ENCODE measurements at places on chromosomes 11 and 22. TPM values are rescaled to one million over a fixed set of nuclear protein-coding genes. Genes with fewer than 3 reads are reported as not detected.

Gene KRTAP5-9
- not detected for total RNA-seq

Gene MIAT
- total RNA-seq: 66.5 TPM

Gene SLC22A12
- total RNA-seq: not detected

Gene OR10AG1
- total RNA-seq: not detected

GRCh38 chr11:14309425-14310192 is 49.4 kb downstream of the RRAS2 start:
- no peaks in the 10 kb centered on the region for H3K27me3 ChIP-seq
- no peak for DNase-seq
- H3K36me3 ChIP-seq: peaks cover 2% of the 10 kb centered on the region
- peaks cover 29% of the 10 kb centered on the region for H3K4me1 ChIP-seq

DNA sequence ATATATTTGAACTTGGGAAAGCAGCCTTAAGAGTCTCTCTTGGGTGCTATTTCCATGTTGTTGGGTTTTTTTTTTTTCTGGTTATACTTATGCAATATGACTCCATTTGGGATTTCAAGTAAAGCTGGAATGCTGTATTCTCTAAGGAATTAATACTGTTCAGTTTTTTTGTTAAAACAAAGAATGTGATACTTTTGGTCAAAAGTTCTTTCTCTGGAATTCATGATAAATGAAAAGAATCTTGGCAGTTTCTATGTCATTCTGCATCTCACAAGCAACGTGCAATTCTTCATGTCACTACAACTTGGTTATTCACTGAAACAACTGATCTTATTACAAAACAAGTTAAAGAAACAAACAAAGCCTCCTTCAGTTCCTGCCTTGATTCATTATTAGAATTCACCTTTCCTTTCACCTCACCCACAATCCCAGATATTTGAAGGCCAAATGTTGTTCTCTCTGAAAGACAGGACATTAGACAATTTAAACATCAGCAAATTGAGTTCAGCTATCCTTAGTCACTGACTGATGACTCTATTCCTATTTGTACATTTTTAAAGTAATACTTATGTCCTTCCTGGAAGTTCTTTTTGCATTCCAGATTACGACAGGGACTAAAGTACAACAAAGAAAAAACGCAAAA is 176.2 kb downstream of the SBF2 start:
- no peak overlapping the region for H3K4me3 ChIP-seq
- no peaks in the 10 kb centered on the region for H3K36me3 ChIP-seq
- H3K27me3 ChIP-seq: no peaks in the 10 kb centered on the region
- peaks cover 4% of the 10 kb centered on the region for H3K4me1 ChIP-seq
- H3K27ac ChIP-seq: no peak overlapping the region
- DNase-seq: no peak

DNA sequence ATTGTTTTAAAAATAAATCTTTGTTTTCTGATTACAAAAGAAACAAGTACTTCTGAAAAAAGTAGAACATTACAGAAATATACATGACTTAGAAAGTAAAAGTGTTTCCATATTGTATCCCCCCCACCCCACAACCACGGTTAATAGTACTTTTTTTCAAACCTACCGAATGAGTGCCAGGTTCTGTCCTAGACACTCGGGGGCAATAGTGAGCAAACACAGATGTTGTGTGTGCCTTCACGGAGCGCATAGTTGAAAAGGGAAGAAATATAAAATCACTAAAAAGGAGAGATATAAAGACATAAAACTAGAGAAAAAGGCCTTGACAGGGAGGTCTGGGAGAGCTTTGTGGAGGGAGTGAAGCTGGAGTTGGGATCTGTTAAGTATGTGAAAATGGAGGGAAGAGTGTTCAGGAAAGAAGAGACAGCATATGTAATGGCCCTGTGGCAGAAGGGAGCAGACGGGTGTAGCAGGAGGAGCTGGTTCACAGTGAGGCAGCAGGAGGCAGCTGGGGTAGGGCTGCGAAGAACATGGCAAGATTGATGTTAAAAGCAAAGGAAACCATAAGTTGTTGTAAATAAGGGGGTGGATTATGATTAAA is 42.1 kb upstream of the ALX4 start:
- no peak overlapping the region for H3K4me3 ChIP-seq
- H3K27me3 ChIP-seq: peaks cover 25% of the 10 kb centered on the region
- DNase-seq: no peak
- no peak overlapping the region for H3K27ac ChIP-seq
- H3K4me1 ChIP-seq: no peaks in the 10 kb centered on the region

GRCh38 chr11:32435152-32435480 is 223 bp downstream of the WT1 start:
- peaks cover 90% of the 10 kb centered on the region for H3K27me3 ChIP-seq
- no peak for DNase-seq
- no peak overlapping the region for H3K27ac ChIP-seq
- H3K4me1 ChIP-seq: peaks cover 23% of the 10 kb centered on the region
- peaks cover 2% of the 10 kb centered on the region for H3K36me3 ChIP-seq

- no peak overlapping the region for H3K27ac ChIP-seq
- H3K36me3 ChIP-seq: no peaks in the 10 kb centered on the region
- no peaks in the 10 kb centered on the region for H3K4me1 ChIP-seq
- DNase-seq: no peak
Measured at GRCh38 chr22:26974914-26975803, 317.8 kb downstream of the MIAT start.

- peak overlapping the region; percentile 79 for H3K27ac ChIP-seq
- H3K4me1 ChIP-seq: peaks cover 49% of the 10 kb centered on the region
- peak; percentile 90 for DNase-seq
- H3K4me3 ChIP-seq: peak overlapping the region; percentile 60
- H3K36me3 ChIP-seq: no peaks in the 10 kb centered on the region
- peaks cover 28% of the 10 kb centered on the region for H3K27me3 ChIP-seq
Measured at GRCh38 chr22:29308791-29309262, 2.4 kb downstream of the GAS2L1 start.

DNA sequence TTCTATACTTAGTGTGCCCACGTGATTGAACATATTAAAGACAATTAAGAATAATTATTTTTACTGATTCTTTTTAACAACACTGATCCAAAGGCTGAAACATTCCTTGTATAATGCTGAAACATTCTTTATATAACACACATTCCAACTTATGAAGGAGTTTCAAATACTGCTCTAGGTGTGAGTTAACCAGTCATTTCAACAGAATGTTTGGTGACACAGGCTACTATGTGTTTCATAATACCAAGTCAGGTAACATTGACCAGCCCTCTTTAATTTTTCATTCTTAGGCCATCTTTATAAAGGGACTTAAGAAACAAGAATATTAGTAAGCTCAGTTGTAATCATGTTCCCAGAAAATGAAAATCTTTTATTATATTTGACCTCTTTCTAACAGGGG is 136.6 kb downstream of the ELP4 start:
- H3K36me3 ChIP-seq: peaks cover 2% of the 10 kb centered on the region
- no peak overlapping the region for H3K27ac ChIP-seq
- H3K4me3 ChIP-seq: no peak overlapping the region
- H3K4me1 ChIP-seq: no peaks in the 10 kb centered on the region

DNA sequence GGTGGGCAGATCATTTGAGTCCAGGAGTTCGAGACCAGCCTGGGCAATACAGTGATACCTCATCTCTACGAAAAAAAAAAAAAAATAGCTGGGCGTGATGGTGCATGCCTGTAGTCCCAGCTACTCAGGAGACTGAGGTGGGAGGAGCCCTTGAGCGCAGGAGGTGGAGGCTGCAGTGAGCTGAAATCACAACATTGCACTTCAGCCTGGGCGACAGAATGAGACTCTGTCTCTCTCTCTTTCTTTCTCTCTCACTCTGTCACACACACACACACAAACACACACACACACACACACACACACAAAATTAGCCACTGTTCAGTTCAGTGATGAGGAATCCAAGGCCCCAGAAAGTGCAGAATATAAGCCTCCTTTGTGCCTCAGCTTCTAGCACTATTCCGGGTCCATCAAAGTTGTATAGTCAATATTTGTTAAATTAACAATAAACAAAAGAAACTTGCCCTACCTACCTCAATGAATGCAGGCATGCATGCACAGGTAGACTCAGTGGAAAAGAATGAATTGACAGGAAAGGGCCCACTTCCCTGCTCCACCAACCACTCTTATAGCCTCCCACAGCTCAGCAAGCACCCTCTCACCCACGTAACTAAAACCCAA is 3.9 kb upstream of the SMIM35 start:
- no peak overlapping the region for H3K4me3 ChIP-seq
- H3K4me1 ChIP-seq: no peaks in the 10 kb centered on the region
- no peak overlapping the region for H3K27ac ChIP-seq
- H3K36me3 ChIP-seq: peaks cover 17% of the 10 kb centered on the region
- peaks cover 13% of the 10 kb centered on the region for H3K27me3 ChIP-seq
- no peak for DNase-seq

GRCh38 chr11:119419834-119420492 is 3.0 kb downstream of the THY1 start:
- H3K27me3 ChIP-seq: peaks cover 53% of the 10 kb centered on the region
- no peaks in the 10 kb centered on the region for H3K36me3 ChIP-seq
- no peak overlapping the region for H3K27ac ChIP-seq
- H3K4me1 ChIP-seq: peaks cover 7% of the 10 kb centered on the region
- no peak overlapping the region for H3K4me3 ChIP-seq

GRCh38 chr11:115996808-115997188 is 492.6 kb upstream of the CADM1 start:
- no peaks in the 10 kb centered on the region for H3K4me1 ChIP-seq
- no peak for DNase-seq
- no peak overlapping the region for H3K4me3 ChIP-seq
- no peaks in the 10 kb centered on the region for H3K36me3 ChIP-seq

DNA sequence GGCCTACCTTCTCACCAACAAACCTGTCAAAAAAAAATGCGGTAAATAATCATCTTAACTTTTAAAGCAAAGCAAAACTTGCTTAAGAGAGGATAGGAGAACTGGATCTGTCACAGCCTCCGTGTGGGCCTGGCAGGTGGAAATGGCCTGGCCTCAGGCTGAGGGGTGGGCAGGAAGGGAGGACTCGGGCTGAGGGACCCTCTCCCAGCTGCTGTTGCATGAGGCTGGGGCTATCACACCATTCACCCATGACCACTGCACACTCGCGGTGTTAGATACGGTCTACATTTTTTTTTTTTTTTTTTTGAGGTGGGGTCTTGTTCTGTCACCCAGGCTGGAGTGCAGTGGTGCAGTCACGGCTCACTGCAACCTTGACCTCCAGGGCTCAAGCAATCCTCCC is 24.5 kb downstream of the ARHGAP1 start:
- H3K4me1 ChIP-seq: peaks cover 44% of the 10 kb centered on the region
- H3K36me3 ChIP-seq: peaks cover 19% of the 10 kb centered on the region
- no peak overlapping the region for H3K4me3 ChIP-seq
- no peak overlapping the region for H3K27ac ChIP-seq
- H3K27me3 ChIP-seq: no peaks in the 10 kb centered on the region

DNA sequence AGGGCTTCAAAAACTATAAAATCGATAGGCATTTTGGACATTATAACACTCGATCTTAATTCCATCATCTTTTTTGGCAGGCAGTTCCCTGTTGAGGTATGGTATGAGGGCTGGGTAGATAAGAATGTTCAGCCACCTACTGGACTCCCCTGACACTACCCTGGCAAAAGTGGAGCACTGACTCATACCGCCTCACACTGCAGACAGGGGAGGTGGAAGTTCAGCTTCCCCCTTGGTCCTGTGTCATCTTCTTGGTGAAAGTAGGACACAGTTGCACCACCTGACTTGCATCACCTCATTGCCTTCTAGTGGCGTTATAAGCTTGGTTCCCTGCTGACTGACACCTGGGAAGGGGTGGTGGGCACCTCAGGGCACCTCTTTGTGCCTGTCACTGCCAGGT is 30.4 kb downstream of the PAAF1 start:
- no peaks in the 10 kb centered on the region for H3K27me3 ChIP-seq
- H3K27ac ChIP-seq: no peak overlapping the region
- H3K36me3 ChIP-seq: peaks cover 14% of the 10 kb centered on the region

- no peak overlapping the region for H3K27ac ChIP-seq
- no peaks in the 10 kb centered on the region for H3K36me3 ChIP-seq
Measured at GRCh38 chr22:45072322-45072903, 62.6 kb upstream of the PHF21B start.

GRCh38 chr22:47695176-47695575 is 932.7 kb downstream of the TBC1D22A start:
- H3K4me3 ChIP-seq: no peak overlapping the region
- H3K27me3 ChIP-seq: no peaks in the 10 kb centered on the region
- no peaks in the 10 kb centered on the region for H3K4me1 ChIP-seq
- no peak overlapping the region for H3K27ac ChIP-seq

- H3K4me1 ChIP-seq: peaks cover 5% of the 10 kb centered on the region
- no peak for DNase-seq
- no peak overlapping the region for H3K4me3 ChIP-seq
- no peaks in the 10 kb centered on the region for H3K36me3 ChIP-seq
- no peak overlapping the region for H3K27ac ChIP-seq
- peaks cover 13% of the 10 kb centered on the region for H3K27me3 ChIP-seq
Measured at GRCh38 chr11:852762-853161, 10.1 kb downstream of the TSPAN4 start.

GRCh38 chr11:103729617-103730016 is 306.8 kb upstream of the DDI1 start:
- DNase-seq: no peak
- H3K4me3 ChIP-seq: no peak overlapping the region
- H3K27me3 ChIP-seq: no peaks in the 10 kb centered on the region
- peaks cover 2% of the 10 kb centered on the region for H3K36me3 ChIP-seq
- no peak overlapping the region for H3K27ac ChIP-seq

DNA sequence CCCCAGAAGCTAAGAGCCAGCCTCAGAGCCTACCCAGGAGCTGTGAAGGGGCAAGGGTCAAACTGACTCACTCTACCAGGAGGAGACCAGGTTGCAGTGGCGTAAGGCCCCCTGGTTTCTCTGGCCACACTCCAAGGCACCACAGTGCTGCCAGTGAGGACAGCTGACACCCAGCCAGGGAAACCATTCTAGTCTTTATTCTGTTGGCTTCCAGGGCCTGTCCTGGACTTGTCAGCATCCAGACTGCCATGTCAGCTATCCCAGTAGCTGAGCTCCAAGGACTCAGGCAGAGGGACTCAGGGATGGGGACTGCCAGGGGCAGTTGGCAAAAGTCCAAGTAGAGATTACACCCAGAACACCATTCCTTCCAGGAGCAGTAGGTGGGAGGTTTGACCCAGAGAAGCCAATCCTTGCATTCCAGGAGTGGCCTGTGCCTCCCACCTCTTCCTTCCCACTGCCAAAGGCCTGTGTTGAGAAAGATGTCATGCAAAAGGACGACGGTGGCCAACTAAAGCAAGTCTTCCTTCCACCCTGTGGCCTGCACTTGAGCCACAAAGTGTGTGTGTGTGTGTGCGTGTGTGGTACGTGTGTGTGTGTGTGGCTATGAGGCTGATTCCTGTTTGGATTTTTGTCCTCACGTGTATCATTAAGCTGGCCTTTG is 3.6 kb upstream of the MAPK8IP1 start:
- H3K27ac ChIP-seq: no peak overlapping the region
- DNase-seq: no peak
- H3K27me3 ChIP-seq: no peaks in the 10 kb centered on the region
- H3K4me3 ChIP-seq: no peak overlapping the region

- H3K4me3 ChIP-seq: no peak overlapping the region
- H3K36me3 ChIP-seq: no peaks in the 10 kb centered on the region
- H3K27me3 ChIP-seq: no peaks in the 10 kb centered on the region
- no peak overlapping the region for H3K27ac ChIP-seq
- H3K4me1 ChIP-seq: peaks cover 14% of the 10 kb centered on the region
Measured at GRCh38 chr22:46663001-46663400, 42.8 kb downstream of the GRAMD4 start.

- H3K27me3 ChIP-seq: no peaks in the 10 kb centered on the region
- H3K36me3 ChIP-seq: peaks cover 5% of the 10 kb centered on the region
- peaks cover 3% of the 10 kb centered on the region for H3K4me1 ChIP-seq
- no peak overlapping the region for H3K4me3 ChIP-seq
Measured at GRCh38 chr22:30892731-30893221, 75.8 kb downstream of the MORC2 start.
